NCI-H524 treated with DMSO at 0.1 percent for 48 hours (cell line): ENCODE measurements at places on chromosomes 4 and X.

- no peak for DNase-seq
These were observed 9.8 kb upstream of the ANXA5 start for GRCh38 chr4:121706595-121707021.

GRCh38 chr4:134388351-134388750, 186.8 kb upstream of the PABPC4L start:
- no peak for DNase-seq

DNA sequence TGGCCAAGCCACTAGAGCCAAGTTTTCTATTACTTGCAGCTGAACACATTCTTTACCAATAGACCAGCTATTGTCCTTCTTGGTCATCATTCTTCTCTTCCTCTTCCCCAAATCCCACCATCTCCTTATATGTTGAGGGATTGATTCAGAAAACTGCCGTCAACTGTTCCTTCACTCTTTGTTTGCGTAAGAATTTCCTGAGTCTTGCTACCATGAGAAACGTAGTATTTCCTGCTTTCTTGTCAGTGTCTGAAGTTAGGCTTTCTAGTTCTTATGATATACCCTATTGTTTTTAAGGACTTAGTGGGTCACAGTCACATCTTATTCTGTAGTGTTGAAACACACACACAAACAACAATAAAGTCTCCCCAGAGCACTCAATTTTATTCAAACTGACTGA, 20.1 kb downstream of the IGFBP7 start:
- no peak for DNase-seq

DNA sequence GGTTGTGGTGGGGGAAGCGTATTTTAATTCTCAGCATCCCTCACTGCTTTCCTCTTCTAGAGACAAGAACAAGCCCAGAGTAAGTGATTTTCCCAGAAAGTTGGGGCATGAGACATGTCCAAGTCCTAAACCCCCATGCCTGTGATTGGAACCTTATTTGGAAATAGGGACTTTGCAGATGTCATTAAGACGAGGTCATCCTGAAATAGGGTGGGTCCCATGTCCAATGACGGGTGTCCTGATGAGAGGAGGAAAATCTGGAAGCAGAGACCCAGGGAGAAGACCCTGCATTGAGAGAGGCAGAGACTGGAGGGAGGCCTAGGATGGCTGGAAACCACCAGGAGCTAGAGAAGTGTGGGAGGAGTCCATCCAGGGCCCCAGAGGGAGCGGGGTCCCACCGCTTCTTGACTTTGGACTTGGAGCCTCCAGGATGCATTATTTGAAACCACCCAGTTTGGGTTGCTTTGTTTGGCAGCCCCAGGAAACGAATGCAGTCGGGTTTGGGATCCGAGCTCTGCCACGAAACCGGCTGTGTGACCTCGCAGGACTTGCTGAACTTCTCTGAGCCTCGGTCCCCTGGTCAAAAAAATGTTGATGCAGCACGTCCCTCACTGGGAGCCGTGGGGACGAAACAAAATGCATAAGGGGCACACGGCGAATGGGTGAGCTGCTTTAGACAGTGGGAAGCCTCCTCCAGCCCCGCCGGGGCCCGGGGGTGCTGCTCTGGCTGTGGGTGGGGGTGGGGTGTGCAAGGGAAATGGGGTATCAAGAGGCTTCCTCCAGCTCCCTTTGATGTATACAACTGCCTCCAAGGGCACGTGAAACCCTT, 113.9 kb downstream of the CPZ start:
- no peak for DNase-seq

DNA sequence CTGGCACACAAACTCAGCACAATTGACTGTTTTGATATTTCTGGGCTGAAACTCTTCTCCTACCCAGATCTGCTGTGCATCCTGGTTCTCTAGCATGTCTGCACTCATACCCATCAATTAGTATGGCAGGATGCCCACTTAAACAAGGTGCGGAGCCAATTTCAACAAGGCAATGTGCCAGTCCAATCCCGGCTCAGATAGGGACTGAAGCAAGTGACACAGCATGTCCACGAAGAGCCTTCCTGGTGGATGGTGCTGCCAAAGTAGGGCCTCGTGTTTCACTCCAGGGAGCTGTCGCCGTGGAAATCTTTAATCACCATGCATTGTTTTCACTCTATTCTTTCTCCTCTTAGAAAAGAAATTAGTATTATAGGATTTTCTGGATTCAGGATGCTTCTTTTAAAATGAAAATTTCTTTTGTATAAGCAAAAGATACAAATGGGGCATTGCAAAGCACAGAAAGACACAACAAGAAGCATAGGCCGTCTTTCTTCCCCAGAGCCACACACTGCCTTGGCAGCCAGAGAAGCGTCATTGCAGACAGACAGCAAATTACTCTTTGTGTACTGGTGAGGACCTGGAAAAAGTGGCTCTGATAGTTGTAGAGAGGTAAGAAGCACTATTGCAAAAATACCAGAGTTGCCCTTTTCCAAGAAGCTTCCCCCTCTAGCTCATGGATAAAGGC, 40.6 kb upstream of the LSM6 start:
- no peak for DNase-seq

DNA sequence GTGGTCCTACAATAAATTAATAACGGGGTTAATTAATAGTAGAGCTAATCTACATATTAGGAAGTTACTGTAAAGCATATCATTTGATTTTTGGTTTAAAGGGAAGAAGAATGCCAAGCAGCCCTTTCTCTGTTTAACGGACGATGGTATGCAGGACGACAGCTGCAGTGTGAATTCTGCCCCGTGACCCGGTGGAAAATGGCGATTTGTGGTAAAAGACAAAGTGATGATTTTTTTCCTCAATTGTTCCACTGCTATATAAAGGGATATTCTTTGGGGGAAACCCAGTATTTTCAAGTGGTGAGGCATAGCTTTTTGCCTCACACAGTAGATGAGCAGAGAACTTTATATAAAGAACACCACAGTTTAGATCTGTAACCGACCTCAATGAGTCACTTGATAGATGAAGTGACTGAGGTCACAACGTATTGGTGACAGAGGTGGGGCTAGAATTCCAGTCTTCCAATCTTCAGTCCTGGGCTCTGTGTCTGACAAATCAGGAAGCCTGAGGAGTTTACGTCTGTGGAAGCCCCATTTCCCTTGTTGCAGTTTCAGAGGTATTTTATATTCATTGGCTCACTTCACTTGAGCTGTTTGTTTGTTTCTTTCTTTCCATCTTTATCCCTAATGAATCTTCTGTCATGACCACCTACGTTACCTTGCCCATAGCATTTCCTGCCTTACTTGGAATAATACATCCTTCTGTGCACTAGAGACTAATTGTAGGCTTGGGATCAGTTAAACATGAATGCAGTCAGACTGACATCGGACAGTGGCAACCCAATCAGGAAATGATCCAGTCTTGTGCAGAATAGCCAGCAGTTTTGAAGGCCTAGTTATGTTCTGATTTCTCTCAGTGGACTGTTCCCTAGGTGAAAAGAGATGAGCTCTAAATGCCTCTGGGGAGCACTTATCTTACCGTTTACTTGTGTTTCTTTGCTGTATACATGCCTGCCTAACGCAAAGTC, 30.1 kb downstream of the ZRSR2 start:
- no peak for DNase-seq

GRCh38 chr4:82623121-82623683, 61.4 kb upstream of the TMEM150C start:
- no peak for DNase-seq
